NCI-H1048 (cell line): ENCODE measurements at places on chromosomes 5 and 9.

GRCh38 chr5:153676406-153676805 is 185.9 kb downstream of the GRIA1 start:
- no peak for DNase-seq

DNA sequence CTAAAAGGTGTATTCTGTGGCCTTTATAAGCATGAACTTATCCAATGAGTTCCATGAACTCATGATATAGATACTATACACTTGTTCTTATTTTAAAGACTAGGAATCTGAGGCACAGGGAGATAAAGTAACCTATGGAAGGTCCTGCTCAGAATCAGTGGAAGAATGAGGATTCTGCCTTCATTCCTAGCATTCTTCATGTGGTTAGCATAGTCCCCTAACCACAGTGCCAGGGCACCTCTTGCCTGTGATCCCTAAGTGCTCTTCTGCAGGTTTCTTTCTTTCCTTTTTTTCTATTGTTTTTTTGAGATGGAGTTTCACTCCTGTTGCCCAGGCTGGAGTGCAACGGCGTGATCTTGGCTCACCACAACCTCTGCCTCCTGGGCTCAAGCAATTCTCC is 174.1 kb downstream of the C9orf152 start:
- no peak for DNase-seq

DNA sequence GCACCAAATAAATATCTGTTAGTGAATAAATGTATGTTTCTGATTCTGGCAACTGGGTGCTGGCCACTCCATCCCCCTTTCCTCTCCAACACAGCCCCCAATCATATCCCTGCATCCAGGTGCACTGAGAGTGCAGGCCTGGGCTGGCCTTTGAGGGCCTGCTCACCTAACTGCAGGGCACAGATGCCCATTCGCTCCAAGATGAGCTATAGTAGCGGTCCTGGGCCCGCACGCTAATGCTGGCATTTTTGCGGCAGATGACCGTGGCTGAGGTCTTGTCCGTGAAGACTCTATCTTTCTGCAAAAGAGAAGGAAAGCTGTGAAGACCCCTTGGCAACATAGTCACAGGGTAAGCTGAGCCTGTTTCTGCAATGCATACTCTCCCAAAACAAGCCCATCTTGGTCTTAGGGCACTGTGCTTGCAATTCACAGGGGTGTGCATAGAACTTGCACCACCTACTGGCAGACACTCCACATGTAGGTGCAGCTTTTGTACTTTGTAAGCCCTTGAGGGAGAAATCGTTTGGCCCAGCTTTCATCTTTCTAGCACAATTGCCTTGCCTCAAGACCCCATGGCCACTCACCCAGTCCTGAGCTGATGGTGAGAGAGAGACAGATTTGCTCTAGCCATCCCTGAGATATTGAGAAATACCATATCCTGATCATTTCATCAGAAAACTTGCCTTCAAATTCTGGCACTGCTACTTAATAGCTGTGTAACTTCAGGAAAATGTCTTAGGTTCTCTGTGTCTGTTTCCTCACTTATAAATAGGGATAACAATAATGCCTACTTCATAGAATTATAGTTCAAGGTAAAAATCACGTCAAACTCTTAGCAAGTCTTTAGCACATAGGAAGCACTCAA is 13.5 kb downstream of the IL12B start:
- DNase-seq = no peak

- DNase-seq = no peak
Measured at GRCh38 chr5:60843386-60843935, 608 bp downstream of the ELOVL7 start.

DNA sequence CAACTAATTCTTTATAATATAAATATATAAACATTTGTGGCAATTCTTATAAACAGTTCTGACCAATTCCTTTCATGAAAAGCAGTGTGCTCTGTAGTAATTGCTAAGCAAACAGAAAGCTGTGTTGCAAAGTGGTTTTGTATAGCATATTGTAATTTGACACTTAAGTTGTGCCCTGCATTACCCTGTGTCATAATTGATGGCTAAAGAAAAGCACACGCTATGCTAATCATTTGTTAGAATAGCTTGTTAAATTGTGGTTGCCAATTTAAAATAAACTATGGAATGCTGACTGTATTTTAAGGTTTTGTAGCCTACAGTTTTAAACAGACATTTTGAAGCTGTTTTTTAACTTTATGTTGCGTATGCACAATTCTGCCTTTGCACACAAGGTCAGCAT is 140.0 kb downstream of the PBX3 start:
- DNase-seq = no peak

- no peak for DNase-seq
Measured at GRCh38 chr9:97593960-97594359, 39.2 kb downstream of the TSTD2 start.

- DNase-seq = no peak
Measured at GRCh38 chr9:92474587-92474986, 7.7 kb downstream of the ASPN start.

GRCh38 chr5:53253421-53253871 is 143.9 kb upstream of the MOCS2 start:
- DNase-seq = no peak

DNA sequence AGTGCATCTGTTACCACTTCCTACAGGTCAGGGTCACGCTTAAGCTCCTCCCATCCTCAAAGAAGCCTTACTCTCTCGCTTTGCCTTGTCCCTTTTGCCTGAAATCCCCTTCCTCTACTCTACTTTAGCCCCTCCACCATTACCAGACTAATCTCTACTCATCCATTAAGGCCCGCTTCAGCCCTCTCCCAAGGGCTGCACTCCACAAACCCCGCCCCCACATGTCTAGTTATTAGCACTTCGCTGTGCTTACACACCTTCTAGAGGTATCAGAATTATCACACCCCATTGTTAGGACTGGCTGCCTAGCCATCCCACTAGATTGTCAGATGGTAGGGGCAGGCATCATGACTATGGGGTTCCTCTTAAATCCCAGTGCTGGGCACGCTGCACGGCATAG is 565.7 kb upstream of the WWC1 start:
- DNase-seq = no peak

- no peak for DNase-seq
Measured at GRCh38 chr5:81748556-81748955, 2.3 kb downstream of the SSBP2 start.

GRCh38 chr5:145775893-145776444 is 59.2 kb downstream of the PRELID2 start:
- DNase-seq = no peak

- DNase-seq = no peak
Measured at GRCh38 chr5:147400126-147400809, 109.6 kb downstream of the DPYSL3 start.

DNA sequence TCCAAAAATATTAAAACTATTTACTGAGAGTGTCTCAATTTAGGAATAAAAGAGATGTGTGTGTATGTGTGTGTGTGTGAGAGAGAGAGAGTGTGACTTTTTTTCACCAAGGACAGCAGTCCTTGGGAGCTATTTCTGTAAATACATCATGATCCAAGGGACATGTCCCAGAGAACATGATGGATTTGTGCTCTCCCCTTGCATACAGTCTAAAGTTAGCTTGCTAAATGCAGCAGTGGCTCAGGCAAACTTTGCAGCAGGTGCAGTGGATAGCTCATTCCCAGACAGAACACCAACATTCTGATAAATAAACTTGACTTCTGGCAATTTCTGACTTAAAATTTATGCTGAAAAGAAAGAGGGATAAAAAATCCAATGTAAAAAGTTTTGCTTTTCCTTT is 55.4 kb upstream of the SGCD start:
- DNase-seq = no peak

DNA sequence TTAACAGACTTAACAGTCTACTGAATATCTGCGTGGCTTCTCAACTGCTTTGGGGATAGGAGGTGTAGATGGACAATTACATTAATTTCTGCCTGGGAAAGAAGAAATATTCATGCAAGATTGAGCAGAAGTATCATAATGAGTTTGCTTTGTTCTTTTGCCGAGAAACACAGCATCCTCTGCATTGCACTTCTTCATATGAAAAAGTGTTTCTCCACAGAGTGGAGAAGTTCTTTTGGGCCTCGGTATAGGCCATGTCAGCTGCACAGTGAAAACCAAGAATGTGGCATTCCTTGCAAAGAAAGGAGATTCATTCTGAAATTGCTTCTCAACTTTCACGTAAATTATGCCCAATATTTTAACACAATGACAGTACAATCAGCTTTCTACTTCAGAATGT is 17.6 kb upstream of the SNX2 start:
- no peak for DNase-seq

- no peak for DNase-seq
Measured at GRCh38 chr9:6631207-6631512, 14.4 kb downstream of the GLDC start.

DNA sequence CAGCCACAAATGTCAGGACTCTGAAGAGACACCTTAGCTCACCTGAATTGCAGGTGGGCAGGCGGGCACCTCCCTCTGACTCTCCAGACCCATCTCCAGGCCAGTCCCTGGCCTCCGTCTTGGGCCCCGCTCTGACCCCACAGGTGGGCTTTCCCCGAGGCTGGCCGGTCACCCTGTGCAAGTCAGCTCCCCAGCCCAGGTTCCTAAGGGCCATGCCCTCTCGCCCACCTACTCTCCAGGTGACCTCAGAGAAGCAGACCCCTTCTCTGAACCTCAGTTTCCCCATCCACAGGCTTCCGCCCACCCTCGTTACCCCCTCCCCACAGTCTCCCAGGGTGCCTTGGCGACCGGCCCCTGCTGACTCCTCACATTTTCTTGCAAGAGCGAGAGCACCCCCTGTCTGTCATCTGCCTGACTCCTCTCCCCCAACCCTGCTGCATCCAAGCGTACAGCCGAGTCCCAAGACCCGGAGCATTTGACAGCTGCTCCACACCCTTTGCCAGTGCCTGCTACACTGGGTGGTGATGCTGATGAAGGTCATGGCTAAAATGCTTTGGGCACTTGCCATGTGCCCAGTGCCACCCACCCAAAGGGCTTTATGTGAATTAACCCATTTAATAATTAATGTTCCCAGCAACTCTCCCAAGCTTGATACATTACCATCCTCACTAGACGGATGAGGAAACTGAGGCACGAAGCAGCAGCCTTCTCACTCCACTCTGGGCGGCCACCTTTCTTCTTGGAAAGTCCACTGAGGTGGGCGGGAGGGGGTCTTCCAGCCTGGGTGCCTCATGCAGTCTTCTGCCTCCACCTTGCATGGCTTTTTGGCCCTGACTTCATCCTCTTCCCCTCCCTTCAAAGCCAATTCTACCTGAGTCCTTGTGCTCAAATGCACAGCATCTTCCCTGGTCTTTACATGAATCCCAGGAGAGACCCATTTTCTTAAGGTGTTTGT is 51.1 kb upstream of the ORM1 start:
- no peak for DNase-seq

DNA sequence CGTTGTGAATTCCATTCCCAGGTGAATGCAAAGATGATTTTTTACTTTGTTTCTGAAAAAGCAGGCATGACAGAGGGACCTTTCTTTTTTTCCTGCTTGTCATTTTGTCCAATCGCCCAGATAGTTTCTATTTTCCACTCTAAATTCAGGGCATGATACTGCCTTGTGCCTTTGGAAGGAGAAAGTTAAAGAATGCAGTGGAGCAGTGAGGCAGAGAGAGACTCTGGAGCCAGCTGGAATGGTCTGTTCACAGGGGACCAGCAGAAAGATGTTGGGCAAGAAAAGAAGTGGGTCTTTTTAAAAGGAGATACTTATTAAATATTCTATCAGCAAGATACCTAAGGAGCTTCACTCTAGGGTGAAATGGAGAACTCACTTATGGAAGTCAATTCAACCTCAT is 532.3 kb downstream of the BRINP1 start:
- no peak for DNase-seq

DNA sequence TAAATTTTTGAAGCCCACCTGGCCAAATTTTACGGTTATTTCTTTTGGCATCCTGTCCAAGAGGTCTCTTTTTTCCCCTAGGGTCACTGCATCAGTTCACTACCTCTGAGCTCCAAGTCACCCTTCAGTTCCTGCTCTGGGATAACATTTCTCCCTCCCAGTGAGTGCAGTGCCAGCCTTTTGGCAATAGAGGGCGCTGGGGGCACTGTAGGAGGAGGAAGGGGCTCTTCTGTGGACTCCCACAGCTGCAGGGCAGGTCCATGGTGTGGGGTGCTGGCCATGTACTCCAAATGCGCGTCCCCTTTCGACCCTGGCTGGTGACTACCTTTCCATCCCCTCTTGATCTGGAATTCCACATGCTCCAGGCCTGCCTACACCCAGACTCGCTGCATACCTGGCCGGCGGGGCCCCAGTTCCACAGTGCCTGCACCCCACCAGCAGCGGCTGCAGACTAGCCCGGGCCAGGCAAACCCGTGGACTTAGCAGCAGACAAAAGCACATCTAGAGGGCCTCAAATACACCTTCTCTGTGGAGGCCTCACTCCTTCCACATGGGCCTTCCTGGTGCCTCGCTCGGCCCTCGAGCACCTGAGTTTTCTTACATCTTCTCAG is 20.3 kb upstream of the NINJ1 start:
- no peak for DNase-seq

DNA sequence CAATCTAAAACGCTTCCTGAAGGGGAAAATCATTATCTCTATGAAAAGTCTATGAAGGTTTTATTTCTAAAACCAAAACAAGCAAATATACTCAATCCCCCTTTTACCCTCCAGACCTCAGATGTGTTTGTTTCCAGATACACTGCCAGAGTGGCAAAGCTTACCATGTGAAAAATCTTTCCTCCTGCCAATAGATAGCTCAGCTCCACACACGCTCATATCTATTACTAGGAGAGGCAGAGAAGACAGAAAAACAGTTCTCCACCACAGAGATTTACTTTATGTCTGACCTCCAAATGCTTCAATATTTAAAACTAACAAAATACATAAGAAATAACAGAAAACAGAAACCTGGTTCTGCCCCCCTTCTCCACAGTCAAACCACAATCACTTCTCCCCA is 7.0 kb downstream of the IRX2 start:
- DNase-seq = no peak

- no peak for DNase-seq
Measured at GRCh38 chr5:15425766-15426165, 74.2 kb upstream of the FBXL7 start.

DNA sequence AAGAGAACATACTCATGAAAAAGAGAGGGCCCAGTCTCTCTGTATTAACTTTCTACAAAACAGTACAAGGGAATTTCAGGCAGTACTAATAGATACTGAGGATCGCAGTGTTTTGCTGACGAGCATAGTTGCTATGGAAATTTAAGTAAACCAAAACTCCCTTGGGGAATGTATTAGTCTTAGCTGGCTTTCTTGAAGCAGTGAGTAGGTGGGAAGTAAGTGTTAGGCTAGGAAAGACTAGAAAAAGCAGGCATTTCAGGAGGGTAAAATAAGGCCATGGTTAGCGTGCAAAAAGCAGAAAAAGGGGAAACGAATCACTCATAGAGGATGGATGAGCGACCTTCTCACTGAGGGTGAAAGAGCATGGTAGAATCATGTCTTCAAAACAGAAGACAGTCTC is 84.3 kb upstream of the ACTBL2 start:
- no peak for DNase-seq
